ENCODE measurements at places on chromosomes 2 and 18.

DNA sequence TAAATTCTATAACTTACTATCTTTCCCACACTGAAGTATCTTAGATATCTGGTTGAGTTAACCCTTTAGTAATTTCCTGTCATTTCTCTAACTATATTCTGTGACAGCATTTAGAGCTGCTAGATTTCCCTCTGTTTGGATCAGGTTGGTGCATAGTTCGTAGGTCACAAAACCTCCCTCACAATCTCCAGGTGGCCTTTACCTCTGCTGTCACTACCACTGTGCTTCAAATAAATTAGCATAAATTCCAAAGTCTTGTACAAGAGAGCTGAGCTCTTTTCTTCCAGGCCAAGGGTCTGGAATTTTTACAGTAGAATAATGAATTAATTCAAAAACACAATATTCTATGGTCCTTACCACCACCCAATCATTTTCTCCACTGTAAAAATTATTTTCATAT, 739.7 kb downstream of the ERBB4 start:
- DNase-seq, result no peak

GRCh38 chr2:109456776-109457175, 157.0 kb downstream of the SEPTIN10 start:
- DNase-seq, result no peak

GRCh38 chr2:108927936-108928659, 60.9 kb downstream of the EDAR start:
- DNase-seq, result no peak

DNA sequence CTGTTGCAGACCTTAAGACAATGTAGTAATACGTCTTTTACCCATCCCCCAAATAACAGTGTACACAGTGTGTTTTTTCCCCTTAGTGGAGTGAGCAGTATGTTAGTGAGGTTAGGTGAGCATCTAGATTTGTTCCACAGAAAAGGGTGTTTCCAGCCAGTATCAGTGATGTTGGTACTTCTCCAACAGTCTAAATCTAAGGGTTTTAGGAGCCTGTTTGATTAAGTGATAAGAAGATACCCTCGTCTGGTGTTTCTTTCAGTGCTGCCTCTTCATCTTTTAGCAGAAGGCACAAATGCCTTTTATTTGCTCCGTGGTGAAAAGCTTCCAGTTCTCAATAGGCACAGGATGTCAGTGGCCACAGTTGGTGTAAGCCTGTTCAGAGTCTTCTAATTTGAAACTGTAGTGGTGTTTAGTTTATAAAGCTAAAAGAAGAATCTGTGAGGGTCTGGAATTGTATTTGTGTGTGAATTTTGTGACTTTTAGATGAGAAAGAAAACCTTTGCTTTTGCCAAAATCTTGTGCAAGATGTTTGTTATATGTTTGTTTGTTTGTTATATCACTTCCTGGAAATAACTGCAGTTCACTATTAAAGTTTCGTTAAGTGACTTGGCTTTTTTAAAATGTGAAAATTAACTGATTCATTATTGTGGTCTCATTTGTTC, 71.2 kb downstream of the MAP4K4 start:
- DNase-seq, result no peak

DNA sequence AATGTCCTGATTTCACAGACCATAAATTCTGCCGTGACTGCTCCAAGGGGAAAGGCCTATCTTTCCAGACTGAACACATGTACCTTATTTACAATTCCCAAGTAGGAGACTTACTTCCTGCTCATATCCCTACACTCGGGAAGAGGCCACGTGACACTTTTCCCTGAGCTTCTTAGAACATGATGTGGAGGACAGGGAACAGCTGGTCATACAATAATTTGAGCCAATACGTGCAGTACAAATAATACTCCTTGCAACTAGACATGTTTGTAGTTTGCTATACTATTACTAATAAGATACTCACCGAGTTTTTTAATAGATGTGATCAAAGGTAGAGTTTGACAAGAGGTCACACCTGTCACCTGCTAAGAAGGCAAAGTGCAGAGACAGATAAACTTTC, 256.4 kb downstream of the SP3 start:
- DNase-seq, result no peak

- DNase-seq, result no peak
Measured at GRCh38 chr2:48180557-48180956, 274.3 kb upstream of the FBXO11 start.

DNA sequence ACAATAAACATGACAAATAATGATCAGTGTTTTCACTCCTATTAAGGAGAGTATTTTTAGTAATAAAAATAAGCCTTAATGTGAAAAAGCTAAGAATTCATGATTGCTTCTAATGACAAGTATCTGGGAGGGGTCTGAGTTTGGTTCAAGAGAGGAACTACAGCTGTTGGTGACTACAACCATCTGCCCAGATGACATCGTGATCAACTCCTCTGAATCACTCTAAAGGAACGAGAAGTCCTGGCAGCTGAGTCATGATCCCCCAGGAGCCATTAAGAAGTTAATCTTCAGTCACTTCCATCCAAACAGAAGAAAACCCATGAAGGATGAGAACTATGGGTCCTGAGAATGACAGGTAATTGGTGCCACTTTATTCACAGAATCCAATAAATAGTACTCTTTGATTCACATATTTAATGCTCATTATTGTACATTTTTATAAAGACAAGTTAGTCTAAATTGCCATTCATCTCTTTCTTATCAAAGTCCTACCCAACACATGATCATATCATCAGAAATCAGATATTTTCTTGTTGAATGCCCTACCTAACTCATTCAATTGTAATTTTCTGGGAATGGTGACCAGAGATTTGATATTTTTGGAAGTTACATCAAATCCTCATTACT, 6.8 kb downstream of the TFPI start:
- no peak for DNase-seq

DNA sequence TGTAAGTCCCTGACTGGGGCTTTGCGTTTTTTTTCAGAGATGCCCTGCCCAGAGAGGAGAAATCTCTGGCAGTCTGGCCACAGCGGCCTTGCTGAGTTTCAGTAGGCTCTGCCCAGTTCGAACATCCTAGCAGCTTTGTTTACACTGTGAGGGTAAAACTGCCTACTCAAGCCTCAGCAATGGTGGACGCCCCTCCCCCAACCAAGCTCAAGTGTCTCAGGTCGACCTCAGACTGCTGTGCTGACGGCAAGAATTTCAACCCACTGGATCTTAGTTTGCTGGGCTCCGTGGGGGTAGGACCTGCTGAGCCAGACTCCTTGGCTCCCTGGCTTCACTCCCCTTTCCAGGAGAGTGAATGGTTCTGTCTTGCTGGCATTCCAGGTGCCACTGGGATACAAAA, 31.7 kb downstream of the L3MBTL4 start:
- no peak for DNase-seq

GRCh38 chr2:186496401-186496800, 10.3 kb downstream of the ZC3H15 start:
- DNase-seq, result no peak

DNA sequence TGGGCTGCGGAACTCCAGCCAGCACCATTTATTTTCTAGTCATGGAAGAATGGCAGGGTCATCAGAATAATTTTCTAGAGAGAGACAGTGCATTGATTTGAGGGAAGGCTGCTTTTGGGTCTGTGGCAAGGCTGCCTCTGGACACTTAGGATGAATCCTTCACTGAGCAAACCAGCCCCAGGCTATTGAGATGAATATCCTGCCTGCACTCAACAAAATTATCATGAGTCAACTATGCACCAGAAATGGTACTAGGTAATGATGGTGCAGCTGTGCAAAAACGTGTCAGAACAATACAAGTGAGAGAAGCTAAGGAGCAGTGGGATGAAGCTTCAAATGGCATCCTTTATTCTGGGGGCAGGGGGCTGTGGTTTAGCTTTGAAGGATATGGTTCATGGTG, 115.8 kb downstream of the SPHKAP start:
- DNase-seq, result no peak
